Fibroblast of the aortic adventitia (primary cell): ENCODE measurements at places on chromosomes 2 and 18.

- no peak for DNase-seq
Measured at GRCh38 chr2:25825238-25825637, 53.0 kb downstream of the ASXL2 start.

- DNase-seq, result peak; percentile 20
Measured at GRCh38 chr18:60537074-60537473, 164.5 kb upstream of the MC4R start.

DNA sequence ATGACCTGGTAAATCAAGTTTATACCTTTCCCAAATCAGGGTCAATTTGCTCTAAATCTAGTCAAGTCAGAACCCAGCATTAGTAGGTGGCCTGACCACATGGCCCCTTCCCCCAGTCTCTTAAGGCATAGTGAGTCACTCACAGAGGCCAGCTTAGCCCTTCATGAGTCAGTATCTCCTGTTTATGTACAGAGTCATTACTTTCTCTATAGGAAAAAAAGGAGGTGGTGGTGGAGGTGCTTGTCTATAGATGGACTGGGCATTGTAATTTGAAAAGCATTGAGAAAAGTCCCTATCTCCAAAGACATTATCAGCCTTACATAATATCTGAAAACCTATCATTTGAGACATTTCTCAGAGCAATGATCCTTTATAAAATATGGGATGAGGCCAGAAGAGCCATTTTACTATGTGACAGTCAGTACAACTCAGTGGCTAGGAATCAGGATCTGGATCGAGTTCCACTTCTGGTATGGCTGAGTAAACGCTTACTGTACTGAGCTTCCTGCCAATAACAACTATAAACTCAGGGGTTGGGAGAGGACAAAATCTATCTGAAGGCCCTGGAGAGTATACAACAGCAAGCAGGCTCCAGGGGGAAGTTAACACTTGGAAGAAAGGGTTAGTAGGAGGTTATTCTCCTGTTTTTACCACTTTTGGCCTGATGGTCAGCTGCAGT is 22.5 kb upstream of the SIGLEC15 start:
- peak; percentile 99 for DNase-seq

DNA sequence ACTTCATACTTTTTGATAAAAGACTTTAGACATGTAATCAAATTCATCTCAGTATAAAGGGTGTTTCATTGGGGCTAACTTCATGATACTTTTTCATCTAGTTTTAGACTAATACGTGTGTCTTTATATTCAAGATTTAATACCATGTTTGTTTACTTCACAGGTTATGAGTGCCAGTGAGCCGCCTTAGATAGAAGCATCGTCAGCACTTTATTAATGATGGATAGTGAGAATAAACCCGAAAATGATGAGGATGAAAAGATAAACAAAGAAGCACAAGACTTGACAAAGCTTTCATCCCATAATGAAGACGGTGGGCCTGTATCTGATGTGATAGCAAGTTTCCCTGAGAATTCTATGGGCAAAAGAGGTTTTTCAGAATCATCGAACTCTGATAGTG is 33.1 kb downstream of the ZNF407 start:
- no peak for DNase-seq

DNA sequence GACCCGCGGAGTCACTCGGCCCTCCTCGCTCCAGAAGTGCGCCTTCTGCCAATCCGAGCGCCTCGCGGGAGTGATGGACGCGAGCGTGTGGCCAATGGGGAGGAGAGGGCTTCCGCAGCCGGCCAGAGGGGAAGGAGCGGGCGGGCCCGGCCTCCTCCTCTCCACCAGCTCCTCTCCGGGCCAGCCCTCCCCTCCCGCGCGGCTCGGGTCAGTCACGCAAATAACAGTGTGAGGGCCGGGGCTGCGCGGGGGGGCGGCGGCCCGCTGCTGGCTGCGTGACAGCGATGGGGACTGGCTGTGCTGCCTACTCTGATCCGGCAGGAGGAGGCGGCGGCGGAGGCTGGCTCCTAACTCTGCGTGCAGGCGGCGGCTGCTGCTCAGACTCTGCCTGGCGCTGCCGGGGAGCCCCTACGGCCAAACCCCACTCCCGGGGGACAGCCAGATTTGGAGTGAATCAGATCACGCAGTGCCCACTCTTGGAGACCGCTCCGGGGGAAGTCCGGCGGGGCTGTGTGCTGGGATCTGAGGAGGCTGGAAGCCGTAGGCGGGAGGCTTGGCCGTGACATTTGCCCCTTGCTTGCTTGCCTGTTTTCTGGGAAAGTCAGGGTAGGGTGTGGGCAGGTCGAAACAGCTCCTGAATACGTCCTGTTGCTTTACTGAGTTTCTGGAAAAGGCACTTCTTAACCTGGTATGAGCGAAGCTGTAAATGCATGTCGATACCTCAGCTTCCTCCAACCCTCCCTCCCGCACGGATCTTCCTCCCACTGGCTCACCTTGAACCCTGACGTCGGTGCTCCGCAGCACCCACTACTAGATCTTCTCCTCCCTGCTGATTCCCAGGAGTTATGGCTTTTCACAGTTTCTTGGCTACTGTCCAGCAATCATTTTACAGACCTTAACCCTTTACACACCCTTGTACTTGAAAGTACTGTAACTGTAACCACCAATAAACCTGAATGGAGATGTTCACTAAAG is 97.9 kb upstream of the SERTAD2 start:
- DNase-seq, result peak; percentile 99

GRCh38 chr18:2981212-2981728 is 31.7 kb downstream of the LPIN2 start:
- DNase-seq, result peak; percentile 75

DNA sequence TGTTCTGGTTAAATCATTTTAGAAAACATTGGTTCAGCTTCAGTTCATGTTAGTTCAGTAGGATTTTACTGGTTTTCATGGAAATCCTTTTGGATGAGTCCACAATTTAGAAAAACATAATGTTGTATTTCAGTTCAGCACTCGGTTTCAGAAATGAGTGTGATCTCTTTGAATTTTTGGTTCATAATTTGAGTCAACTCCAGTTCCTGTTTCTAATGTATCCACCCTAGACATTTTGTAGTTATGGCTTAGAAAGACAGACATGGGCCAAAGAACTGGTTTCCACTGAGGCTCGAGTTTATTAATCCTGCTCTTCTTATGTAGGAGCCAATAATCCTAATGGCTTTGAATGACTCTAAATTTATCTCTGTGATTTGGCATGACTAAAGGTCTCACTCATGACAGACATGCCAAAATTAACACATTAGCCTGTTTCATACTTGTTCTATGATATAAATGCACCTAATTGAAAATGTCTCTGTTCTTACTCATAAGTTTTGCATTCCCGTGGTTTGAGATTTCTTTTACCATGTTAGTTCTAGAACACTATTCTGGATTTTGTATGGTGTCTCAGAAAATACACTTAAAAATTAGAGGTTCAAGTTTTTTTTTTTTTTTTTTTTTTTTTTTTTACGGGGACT is 82.3 kb upstream of the SPRED2 start:
- DNase-seq, result peak; percentile 10

- DNase-seq, result peak; percentile 67
Measured at GRCh38 chr2:230160112-230160660, 59.6 kb downstream of the SP110 start.

GRCh38 chr2:222637067-222637466 is 18.8 kb downstream of the FARSB start:
- no peak for DNase-seq

- DNase-seq, result no peak
Measured at GRCh38 chr18:64436111-64436510, 287.2 kb upstream of the LINC00305 start.

DNA sequence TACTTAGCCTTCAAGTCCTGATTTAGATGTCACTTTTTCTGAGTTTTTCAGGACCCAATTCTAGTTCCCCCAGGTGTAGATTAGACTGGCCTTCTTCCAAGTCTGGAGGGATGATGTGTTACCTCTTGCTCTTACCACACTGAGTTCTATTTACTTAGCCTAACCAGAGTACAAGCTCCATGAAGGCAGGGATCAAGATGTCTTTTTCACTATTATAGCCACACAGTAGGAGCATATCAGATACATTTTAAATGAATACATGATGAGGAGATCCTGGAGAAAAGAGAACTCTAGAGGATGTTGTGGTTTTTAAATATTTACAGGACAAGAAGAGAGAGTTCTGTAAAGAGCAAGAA is 30.3 kb downstream of the TMEM87B start:
- DNase-seq, result no peak

DNA sequence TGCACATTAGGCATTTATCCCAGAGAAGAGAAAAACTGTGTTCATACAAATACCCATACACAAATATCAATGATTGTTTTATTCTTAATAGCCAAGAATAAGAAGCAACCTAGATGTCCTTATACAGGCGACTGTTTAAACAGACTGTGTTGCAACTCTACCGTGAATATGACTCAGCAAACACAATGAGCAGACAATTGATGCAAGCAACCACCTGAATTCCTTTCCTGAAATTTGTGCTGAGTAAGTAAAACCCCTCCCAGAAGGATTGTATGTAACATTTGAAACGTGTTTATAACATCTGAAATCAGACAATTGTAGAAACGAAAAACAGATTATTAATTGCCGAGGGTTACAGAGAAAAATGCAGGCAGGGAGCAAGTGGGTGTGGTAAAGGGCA is 621.9 kb upstream of the SOX11 start:
- DNase-seq, result no peak

GRCh38 chr2:231622963-231623362 is 30.3 kb downstream of the TEX44 start:
- DNase-seq, result no peak

DNA sequence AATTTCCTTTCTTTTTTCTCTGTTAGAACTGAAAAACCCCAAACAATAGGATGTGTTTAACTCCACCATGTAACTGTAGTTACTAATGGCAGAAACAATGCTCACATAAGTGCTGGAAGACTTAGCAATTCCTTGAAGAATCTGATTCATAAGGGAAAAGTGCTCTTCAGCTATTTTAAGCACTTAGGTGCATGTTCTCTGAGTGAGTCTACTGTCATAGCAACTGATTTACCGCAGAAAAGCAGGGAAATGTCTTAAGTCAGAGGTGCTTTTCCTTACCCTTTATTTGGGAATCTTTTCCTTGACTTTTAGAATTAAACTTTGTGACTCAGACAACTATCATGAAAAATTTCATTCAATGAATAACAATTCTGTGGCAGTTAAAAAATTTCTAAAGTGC is 65.4 kb upstream of the NABP1 start:
- DNase-seq, result peak; percentile 92

DNA sequence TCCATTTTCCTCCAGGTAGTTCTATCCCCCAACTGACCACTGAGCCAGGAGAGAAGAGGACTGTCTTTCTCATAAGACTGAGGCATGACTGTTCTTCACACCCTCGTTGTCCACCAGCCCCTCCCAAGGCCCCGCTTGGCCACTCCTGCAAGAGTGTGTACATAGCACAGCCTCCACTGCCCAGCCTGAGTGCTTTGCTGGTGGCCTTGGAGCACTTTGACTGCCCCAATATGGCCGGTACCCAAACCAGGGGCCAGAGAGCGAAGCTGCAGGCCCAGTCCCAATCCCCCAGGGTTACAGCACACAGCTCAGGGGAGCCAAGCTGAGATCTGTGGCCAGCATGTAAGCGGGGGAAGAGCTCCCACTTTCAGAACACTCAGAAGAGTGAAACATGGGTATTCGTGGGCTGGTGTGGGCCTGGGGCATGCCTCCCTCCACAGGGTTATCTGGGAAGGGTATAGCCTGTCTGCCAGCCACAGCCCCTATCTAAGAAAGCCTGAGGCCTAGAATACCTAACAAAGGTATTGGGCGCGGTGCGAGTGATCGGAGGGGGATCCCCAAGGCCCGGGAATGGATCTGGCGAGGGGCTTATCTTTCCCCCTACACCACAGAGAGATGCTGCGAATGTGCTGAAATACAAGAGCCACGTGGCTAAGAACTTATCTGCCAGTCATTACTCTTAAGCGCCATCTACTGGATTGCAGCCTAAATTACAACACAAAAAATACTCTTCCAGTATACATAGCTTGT is 163.8 kb downstream of the WDPCP start:
- peak; percentile 36 for DNase-seq

- DNase-seq, result no peak
Measured at GRCh38 chr2:124201713-124202112, 176.6 kb downstream of the CNTNAP5 start.

GRCh38 chr18:49726675-49726963 is 86.7 kb downstream of the ACAA2 start:
- DNase-seq, result no peak

GRCh38 chr2:8984855-8985254 is 18.6 kb downstream of the MBOAT2 start:
- DNase-seq, result peak; percentile 21

DNA sequence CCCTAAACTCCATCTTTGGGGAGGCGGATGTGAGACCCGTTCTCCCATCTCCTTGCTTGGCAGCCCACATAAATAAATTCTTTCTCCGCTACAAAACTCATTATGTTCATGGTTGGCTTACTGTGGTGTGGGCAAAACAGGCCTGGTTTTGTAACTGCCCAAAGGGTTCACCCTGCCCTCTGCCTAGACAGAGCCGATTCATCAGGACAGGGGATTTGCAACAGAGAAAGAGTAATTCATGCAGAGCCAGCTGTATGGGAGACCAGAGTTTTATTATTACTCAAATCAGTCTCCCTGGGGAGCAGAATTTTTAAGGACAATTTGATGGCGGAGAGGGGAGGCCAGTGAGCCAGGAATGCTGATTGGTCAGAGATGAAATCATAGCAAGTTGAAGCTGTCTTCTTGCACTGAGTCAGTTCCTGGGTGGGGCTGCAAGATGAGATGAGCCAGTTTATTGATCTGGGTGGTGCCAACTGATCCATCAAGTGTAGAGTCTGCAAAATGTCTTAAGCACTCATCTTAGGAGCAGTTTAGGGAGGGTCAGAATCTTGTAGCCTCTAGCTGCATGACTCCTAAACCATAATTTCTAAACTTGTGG is 8.4 kb upstream of the RNF125 start:
- DNase-seq, result no peak

DNA sequence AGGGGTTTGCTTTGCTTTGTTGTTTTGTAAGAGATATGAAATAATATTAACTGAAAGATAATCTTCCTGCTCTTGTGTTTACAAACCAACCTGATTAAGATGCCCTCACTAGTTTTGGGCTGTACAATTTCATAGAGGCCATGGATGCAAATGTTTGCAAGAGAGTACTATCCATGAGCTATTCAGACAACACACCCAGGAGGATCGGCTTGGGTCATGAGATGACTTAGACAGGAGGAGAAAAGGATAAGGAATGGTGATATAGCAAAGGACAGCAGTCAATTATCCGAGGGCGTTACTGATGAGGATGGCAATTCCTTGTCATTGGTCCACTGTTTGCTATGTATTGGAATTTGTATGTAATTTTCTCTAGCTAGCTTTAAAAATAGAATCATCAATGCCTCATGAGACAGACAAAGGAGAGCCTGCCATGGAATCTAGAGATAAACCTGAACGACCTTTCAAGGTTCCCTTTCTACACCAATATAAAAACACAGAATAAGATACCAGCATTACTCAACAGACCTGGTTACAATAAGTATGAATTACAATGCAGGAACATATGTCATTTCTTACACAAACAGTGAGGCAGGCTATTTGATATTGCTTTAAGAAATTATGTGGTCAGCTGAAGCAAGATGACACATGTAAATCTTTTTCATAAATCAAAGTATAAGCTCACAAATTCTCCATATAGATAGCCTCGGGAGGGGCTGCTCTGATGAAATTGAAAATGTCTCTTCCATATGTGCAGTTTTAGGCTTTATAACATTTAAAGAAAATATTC is 54.4 kb upstream of the SOS1 start:
- DNase-seq, result no peak
